Occipital lobe (tissue), 3 donors: ENCODE measurements at places on chromosomes 3 and 15. TPM values are rescaled to one million over a fixed set of nuclear protein-coding genes. Genes with fewer than 3 reads are reported as not detected.

Gene UROC1
- not detected for total RNA-seq

Gene GPR160
- 2.5 TPM for total RNA-seq

Gene PP2D1
- not detected for total RNA-seq

Gene ARL6IP5
- total RNA-seq, result 63.5 TPM

Gene CYP1A2
- not detected for total RNA-seq

Gene TRIM59
- total RNA-seq, result 14.3 TPM

Gene GOLGA8T
- total RNA-seq, result 0.16 TPM
